ENCODE measurements at places on chromosomes 6 and 20.

DNA sequence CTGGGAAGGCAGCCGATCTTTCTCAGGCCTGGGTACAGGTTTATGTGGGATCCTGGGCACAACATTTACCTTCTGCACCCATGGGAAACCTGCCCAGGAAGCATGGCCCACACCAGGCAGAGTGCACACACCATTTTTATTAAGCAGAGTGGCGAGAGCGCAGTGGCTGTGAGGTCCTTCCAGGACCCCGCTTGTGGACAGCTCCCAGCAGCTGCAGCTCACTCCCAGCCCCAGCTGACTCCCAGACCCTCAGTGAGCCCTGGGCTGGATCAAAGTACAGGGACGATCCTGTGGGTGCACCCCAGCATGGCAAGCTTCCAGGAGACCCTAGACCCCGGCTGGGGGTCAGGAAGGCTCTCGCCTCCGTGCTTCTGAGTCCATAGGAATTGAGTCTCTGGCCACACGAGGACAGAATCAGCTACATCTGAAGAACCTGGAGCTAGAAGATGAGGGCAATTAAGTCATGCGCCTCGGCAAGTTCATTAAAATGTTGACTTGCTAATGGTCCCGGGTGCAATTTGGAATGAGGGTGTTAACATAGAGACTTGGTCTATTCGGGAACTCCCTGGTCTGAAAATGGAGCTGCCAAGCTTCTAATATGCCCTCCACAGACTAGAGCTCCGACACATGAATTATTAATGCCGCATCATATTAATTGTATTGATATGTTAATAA lies 65.4 kb upstream of the SLCO4A1 start:
- DNase-seq: no peak

- no peak for DNase-seq
These were observed 102.1 kb upstream of the STMND1 start for GRCh38 chr6:16999491-17000436.

DNA sequence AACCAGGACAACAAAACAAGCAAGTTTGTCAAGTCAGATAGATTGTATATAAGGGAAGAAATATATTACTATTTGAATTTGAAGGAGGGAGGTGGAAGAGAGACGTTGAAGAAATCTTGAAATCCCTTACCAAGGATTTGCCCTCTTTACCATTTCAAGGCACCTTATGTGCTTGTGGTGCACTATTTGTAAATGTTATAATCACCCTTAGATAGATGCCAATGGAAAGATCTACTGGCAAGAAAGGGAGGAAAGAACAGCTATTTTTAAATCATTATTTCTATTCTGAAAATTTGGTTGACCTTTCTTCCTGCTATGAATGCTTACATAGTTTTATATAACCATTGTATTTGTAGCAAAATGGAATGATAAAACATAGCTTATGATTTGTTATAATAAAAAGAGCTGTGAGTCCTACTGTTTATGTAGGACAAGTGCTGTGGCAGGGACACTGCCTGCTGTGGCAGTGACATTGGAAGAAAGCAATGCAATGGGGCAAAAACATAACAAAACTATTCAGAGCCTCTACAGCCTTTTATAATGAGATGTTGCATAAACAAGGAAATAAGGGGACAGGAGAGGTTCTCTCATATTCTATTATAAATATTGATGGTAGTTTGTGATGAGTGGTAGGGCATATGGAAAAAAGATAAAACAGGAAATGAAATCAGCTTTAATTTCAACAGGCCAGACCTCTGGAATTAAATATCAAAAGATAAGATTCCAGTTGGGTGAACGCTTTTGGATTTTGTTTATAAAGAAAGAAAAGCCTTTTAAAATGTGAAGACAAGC lies 1145.2 kb upstream of the GJE1 start:
- no peak for DNase-seq

GRCh38 chr6:131948692-131949619 lies 2.2 kb downstream of the CCN2 start:
- DNase-seq: no peak

DNA sequence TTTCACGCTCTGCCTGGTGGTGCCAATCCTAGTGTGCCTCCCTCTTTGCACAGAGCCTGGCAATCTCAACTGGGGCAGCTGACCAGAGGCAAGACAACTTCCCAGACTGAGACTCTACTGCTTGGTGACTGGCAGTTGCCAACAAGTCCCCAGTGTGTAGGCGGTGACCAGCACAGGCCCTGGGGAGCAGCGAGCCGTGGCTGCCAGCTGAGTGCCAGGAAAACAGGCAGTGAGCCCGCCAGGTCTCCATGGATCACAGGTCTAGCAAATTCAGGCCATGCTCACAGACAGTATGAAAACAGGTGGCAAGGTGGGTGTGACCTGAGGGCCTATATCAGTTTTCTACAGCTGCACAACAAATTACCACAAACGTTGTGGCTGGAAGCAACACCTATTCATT lies 289.9 kb downstream of the KIF16B start:
- no peak for DNase-seq

- no peak for DNase-seq
These were observed 42.0 kb upstream of the TMEM217 start for GRCh38 chr6:37299990-37300389.

- DNase-seq: no peak
These were observed 10.1 kb downstream of the TNFAIP3 start for GRCh38 chr6:137877113-137877512.

DNA sequence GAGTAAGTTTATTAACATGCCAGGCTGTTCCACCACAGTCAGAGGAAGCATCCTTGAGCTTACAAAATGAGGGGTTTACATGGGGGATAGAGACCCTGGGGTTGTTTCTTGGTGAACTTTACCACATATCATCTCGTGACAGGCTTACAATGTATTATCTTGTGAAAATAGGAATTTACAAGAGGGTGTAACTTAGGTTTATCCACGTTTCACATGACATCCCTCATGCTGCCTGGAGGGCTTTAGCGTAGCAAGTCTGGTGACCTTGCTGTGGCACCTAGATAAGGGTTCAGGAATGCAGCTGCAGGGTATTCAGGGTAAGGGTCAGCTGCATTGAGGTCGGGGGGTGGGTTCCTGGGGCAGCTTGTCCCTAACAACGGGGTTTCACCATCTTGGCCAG lies 154.6 kb upstream of the ARG1 start:
- no peak for DNase-seq

- DNase-seq: no peak
These were observed 27.4 kb upstream of the APCDD1L start for GRCh38 chr20:58542411-58543095.

DNA sequence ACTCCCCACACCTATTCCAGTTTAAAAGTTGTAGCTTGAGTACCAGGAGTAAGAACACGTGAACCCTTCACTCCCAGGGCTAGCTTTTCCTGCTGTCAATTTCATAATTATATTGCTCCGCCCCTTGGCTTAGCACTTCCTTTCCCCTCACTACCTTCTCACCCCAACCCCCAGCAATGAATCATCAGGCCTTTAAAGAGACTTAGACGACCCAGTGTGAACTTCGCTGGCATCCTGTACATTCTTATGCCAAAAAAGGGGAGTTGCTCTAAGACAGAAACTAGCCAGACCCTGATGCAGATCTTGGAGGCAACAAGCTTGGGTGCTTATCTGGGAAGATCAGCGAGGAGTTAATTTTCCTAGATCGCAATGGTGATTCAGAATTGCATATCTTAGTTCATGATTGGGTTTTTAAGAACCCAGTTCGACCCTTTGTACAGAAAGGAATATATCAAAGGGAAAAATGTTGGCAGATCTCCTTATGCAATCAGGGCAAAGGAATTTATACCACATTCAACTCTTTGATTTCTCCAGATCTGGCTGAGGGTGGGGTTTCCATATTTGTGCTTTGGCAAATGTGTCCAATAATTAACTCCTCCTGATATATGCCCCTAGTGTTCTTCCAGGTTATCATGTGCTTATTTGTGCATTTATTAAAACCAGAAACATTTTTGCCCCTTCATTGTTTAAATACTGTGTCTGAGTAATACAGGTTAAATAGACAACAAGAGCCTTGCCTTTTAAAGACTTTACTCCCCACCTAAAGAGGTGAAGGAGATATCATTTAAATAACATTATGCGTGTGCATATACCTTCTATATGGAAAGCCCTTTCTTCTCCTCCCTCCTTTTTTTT lies 8.1 kb upstream of the ATXN1 start:
- peak; percentile 62 for DNase-seq

DNA sequence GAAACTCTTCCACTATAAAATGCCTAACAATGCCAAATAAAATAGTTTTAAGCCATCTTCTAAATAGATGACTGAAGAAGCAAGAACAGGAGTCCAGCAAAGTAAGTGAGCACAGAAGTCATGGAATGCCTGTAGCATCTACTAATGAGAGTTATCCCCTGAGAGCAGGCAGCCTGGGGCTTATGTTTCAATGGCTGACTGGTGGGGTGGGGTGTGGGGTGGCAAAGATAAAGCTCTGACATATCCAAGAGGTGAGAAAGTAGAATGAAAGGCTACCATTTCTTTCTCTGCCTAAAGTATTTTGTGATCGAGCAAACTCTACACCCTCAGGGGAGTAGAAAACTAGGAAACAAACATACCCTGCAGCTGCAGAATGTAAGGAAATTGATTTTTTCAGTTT lies 348.8 kb downstream of the TFAP2B start:
- DNase-seq: no peak

GRCh38 chr20:39248171-39248861 lies 286.2 kb downstream of the DHX35 start:
- DNase-seq: no peak

DNA sequence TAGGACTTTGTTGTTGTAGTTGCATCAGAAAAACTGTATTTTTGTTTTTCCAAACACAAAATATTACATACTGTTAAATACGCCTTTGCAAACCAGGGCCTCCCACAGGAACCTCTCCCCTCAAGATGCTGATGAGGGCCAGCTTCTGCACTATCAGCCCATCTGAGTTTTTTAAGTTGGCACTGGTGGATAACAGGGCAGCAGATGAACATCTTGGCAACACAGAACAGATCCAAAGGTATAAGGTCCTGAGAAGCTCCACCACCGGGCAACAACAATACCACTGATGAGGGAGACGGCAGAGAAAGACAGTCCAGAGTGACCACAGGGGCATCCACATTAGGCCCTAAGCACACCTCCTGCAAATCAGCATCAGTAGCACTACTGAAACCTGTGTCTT lies 177.7 kb downstream of the DLL1 start:
- DNase-seq: no peak

- DNase-seq: no peak
These were observed 37.0 kb downstream of the RNF217 start for GRCh38 chr6:124999105-124999764.

DNA sequence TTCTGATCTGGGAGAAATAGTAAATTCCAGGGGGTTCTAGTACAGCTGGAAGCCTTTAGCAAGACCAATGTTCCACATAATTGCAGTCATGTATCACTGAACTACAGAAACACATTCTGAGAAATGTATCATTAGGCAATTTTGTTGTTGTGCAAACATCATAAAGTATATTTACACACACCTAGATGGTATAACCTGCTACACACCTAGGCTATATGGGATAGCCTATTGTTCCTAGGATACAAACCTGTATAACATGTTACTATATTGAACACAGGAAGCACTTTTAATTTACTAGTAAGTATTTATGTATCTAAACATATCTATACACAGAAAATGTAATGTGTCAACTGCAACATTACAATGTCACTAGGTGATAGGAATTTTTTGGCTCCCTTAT lies 525.9 kb upstream of the NRSN1 start:
- DNase-seq: no peak

- DNase-seq: no peak
These were observed at the start of gene TBX18 for GRCh38 chr6:84764332-84765049. TBX18 (minus strand) TSS chr6:84764598; CDS start chr6:84764181, 417 bp downstream.

- DNase-seq: no peak
These were observed 4.4 kb downstream of the MYB start for GRCh38 chr6:135185483-135185882.

- no peak for DNase-seq
These were observed 638 bp downstream of the BLCAP start for GRCh38 chr20:37526839-37527637.

DNA sequence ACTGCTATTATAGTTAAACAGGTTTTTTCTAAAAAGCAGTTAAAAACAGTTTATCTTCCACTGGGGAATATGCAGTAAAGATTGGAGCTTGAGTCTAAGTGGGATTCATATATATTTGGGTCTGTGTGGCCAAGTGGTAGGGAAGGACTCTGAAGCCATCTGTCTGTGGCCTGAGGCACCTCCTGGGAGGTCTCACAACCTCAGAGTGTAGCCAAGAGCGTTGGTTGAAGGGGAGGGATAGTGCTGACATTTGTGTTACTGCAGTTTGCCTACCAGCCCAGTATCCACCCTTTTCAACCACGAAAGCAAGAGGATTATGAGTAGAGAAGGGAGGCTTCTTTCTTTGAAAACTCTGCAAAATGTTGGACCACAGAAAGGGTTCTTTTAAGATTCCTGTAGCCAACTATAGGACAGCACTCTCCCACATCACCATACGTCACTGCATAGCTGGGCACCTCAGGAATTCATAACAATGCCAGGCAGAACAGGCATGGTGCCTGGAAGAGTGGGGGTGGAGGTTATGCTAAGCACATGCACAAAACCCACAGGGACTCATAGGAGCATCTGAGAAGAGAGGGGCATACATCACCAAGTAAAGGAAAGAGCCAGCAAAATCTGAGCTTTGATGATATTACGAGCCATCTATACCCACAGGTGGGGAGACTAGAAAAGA lies 90.5 kb upstream of the HEY2 start:
- DNase-seq: no peak

DNA sequence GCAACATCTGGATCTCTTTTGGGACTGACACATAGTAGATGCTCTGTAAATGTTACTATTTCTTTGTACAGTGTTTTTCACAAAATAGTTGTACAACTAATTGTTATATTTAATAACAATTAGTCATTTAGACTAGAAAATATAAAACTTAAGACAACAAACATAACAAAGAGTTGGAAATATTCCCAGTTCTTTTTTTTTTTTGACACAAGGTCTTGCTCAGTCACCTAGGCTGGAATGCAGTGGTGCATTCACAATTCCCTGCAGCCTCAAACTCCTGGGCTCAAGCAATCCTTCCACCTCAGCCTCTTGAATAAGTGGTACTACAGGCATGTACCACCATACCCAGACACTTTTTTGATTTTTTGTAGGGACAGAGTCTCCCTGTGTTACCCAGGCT lies 105.8 kb downstream of the UTRN start:
- no peak for DNase-seq

- no peak for DNase-seq
These were observed 21.2 kb upstream of the APMAP start for GRCh38 chr20:25013478-25014380.

DNA sequence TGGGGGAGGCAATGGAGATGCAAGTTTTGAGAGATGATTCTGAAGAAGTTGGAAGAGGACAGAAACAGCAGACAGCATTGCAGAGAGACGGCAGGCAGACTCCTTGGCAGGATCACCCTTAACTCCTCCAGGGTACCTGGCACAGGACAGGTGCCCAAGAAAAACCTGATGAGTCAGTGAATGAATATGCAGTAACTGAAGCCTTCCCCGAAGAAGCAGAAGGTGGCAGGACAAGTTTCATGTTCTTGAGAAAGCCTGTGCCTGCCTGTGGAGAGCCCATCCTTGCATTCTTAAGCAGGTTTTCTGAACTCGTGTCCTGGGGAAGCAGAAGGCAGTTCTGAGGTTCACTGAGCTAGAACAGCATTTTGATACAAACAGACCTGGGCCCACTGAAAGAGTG lies 79.6 kb upstream of the SASH1 start:
- no peak for DNase-seq

- no peak for DNase-seq
These were observed 140.6 kb downstream of the TBC1D7 start for GRCh38 chr6:13187692-13188091.
